SW 1271 (cell line): ENCODE measurements at places on chromosomes 2 and 18.

DNA sequence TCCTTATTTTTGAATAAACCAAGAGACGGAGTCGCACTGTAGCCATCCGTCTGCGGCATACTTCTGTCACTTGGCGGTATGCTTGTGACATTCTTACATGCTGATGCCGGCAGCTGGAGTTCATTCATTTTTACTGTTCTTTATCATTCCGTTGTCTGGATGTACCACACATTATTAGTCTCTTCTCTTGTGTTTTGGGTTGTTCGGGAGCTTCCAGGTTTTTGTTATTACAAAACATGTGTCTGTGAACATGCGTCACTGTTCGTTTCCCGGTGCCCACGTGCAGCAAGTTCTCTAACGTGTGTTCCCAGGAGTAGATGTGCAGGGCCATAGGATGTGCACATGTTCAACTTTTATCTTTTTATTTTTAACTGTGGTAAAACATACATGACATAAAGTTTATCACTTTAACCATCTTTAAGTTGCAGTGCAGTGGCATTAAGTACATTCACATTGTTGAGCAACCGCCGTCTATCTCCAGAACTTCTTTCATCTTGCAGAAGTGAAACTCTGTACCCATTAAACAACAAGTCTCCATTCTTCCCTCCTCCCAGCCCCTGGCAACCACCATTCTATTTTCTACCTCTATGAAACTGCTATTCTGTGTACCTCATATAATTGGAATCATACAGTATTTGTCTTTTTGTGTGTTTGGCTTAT is 40.1 kb downstream of the MTCL1 start:
- DNase-seq: no peak

DNA sequence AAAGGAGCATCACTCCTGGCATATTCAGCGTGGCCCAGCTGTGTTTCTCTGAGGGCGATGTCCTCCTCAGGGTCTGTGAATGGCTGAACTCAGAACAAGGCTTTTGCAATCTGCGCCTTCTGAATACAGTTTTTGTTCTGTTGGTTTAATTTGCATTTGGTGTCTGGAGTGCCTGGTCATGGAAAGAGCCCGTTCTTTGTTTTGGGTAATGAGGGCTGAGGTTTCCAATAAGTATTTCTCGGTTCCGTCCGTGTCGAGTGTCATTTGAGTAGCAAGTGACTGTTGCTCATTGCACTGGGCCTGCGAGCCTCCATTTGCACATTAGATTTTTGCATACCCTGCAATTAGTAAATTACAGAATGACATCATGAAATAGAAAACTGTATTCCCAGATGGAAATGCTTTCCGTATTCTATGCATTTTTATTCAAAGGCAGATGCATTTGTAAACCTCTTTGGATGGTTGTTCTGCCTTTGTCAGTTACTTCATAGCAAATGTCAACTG is 57.3 kb downstream of the NEDD4L start:
- DNase-seq: no peak

DNA sequence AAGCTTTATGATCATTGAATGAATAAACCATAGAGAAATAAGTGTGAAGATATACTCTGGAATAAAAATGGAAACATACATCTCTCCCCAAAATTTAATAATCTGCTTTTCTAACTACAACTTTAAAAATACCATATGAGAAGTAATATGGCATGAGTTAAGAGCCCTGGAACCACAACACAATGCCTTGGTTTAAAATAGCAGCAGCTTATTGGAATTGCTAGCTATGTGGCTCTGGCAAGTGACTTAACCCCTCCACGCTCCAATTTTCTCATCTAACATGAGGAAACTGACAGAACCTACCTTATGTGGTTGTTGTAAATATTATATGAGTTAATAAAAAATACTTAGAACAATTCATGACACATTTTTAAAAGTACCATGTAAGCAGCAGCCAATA is 76.4 kb downstream of the VPS54 start:
- DNase-seq: no peak

- DNase-seq: no peak
These were observed 34.1 kb upstream of the REEP1 start for GRCh38 chr2:86371527-86371926.

- no peak for DNase-seq
These were observed 70.6 kb upstream of the PSMD14 start for GRCh38 chr2:161237392-161238264.

- DNase-seq: no peak
These were observed 42.5 kb downstream of the LYPD1 start for GRCh38 chr2:132627536-132627935.

- no peak for DNase-seq
These were observed 188.5 kb downstream of the EIPR1 start for GRCh38 chr2:3189076-3189591.

DNA sequence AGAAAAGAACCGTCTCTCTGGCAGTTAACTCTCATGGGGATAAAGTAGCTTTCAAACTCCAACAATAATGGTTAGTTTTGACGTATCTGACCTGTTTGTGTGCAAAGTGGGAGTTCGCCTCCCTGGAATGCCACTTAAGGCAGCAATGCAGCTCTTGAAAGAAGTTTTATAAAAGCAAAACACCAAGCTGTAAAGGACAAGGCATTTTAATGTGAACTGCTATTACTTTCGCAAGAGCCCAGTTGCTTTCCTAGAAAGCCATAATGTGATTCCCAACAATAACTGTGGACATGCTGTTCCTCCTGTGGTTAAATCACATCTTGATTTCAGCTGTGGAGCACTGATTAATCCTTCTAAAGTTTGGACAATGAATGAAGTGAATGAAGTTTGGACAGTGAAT is 303.7 kb downstream of the PTPRM start:
- DNase-seq: no peak

DNA sequence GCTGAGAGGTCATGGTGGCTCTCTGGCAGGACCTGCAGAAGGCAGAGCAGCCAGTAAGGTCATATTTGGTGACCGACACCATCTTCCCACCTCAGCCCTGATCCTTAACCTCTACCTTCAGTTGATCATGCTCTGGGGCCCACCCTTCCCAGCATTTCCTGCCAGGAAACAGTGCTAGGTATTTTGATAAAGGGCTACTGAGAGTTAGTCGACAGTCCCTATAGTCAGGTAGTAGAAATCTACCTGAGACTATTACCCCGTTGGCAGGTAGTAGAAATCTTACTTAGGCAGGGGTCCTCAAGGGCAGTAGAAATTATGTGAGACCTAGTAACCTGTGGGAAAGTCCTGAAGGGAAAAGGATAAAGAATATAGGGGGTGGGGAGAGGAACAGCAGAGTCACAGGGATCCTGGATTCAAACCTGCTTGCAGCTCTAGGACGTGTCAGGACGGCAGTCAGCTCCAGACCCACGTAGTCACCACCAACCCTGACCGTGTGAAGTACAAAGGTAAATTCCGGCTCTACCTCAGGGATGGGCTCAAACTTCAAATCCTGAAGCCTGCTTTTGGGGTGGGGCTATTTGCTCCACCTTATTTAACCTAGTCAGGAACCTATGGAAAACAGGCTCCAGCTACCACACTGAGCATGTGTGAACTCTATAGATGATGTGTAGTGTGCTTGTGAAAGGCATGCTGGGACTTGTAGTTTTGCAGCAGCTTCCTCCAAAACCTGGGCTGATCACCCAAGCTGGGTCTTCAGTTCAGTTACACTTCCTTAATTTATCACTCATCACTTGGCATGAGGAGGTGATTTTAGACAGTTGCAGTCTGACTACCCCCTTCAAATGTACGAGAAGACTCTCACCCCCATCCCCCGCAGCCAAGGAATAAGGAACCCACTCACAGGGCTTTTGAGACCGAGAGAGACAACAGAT is at the start of gene DQX1:
TSS of gene DQX1 (minus strand) at position 515 of the 932 bp plus-strand sequence. CDS start at position 13, 502 bp downstream.
- DNase-seq: peak; percentile 50

DNA sequence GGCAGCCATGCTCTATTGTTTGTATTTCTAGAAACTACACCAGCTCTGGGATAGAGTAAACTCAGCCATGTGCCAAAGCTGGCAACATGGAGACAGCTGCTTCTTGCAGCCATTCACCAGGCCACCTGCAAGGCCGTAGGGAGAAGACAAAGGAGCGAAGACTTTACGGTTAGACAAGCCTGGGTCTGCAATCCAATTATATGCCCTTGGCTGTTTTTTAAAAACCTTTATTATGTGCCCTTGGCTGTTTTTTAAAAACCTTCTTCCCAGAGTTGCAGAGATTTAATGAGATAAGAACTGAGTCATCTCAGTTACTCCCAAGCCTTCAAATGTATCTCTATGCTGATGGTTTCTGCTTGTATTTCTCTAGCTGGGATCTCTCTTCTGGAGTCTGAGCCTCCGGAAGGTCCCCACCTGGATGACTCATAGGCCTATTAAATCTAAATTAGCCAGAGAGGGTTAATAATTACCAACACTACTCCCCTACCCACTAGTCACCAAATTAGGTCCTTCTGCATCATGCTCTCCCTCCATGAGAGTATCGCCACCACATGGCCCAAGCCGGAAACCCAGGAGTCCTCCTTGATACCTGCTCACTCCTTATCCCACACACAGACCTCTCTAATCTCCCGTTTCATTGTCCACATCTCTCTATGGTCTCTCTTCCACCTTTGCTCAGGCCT is 17.5 kb upstream of the DPP4 start:
- no peak for DNase-seq
